ENCODE measurements at places on chromosomes 5 and 9.

- no peak for DNase-seq
Measured at GRCh38 chr5:17061973-17062470, 125.9 kb upstream of the MYO10 start.

DNA sequence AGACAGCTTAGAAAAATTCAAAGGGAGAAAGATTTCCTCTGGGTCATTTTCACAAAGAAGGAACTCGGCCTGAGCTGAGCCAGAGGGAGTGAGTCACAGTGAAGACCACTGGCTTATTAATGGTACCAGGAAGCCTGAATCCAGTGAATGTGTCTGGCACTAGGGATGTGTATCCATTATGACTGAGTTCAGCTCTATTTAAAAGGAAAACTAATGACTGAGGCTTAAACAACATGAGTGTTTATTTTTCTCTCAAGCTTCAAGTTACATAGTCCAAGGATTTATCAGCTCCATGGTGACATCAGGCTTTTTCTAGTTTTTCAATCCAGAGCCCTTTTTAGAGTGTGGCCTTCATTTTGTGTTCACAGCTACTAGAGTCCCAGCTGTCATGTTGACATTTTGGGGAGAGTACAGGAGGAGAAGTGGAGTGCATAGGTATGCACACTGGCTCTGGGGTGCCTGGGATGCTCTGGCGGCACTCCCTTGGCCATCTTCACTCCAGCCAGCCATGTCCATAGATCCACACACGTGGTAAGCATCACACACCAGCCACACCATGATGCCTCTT, 159.5 kb upstream of the ERCC6L2 start:
- no peak for DNase-seq

DNA sequence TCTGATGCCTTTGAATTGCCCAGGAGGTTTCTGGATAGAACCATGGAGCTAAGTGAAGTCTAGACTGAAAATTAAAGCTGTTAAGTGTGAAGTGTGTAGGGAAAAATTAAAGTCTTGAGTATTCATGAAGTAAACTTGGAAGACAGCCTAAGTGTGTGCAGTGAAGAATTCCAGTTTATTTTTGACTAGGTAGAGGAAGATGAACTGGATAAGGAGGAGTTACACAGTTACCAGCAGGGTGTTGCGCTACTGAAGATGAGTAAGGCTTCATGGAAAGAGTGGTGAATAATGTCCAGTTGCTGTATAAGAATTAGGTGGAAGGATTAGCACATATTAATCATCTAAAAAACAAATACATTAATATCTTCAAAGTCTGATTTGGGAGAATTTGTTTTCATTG, 5.7 kb upstream of the CHD1 start:
- DNase-seq = no peak

DNA sequence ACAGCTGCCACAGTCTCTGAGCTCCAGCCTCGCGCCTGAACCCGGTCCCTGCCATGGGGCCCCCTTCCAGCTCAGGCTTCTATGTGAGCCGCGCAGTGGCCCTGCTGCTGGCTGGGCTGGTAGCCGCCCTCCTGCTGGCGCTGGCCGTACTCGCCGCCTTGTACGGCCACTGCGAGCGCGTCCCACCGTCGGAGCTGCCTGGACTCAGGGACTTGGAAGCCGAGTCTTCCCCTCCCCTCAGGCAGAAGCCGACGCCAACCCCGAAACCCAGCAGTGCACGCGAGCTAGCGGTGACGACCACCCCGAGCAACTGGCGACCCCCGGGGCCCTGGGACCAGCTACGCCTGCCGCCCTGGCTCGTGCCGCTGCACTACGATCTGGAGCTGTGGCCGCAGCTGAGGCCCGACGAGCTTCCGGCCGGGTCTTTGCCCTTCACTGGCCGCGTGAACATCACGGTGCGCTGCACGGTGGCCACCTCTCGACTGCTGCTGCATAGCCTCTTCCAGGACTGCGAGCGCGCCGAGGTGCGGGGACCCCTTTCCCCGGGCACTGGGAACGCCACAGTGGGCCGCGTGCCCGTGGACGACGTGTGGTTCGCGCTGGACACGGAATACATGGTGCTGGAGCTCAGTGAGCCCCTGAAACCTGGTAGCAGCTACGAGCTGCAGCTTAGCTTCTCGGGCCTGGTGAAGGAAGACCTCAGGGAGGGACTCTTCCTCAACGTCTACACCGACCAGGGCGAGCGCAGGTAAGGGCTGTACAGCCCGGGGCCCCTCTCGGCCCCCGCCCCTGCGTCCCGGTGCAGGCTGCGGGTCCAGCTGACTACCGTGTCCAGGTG, 509 bp downstream of the LVRN start:
- DNase-seq = no peak

- DNase-seq = no peak
Measured at GRCh38 chr9:106890608-106891007, 27.6 kb downstream of the ZNF462 start.

GRCh38 chr5:6344593-6344989, 33.8 kb downstream of the MED10 start:
- DNase-seq = no peak

DNA sequence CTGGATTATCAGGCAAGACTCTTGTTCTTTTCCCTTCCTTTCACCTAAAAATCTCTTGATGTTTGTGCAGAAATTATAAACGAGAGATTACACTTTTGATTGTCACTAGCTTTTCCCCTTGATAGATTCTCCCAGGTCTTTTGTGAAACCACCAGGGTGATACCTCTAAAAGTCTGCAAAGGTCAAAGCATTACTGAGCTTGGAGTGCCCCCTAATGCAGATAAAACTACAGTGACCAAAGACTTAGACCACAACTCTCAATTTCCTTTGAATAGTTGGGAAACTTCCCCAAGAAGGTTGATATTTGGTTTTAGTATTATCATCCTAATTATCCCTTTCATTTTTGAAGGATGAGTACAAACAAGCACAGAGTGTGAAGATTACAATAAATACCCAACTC, 173.1 kb downstream of the CYLC2 start:
- DNase-seq = no peak

DNA sequence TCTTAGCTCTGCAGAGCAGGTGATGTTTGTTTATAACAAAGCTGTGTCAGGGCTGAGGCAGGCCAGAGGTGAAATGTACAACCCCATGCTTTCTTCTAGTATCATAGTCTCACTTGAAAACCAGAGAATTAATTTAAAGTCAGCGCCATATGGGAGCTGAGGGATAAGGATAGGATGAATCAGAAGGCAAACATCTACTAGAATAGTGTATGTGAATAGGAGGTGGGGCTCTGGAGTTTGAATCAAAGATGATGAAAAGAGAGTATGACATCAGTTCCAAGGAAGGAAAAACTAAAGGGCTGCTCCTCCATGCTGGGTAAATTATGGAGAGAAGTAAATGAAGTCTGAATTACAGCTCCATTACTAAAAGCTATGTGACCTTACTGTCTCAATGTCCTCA, 441.5 kb downstream of the RASEF start:
- DNase-seq = no peak

DNA sequence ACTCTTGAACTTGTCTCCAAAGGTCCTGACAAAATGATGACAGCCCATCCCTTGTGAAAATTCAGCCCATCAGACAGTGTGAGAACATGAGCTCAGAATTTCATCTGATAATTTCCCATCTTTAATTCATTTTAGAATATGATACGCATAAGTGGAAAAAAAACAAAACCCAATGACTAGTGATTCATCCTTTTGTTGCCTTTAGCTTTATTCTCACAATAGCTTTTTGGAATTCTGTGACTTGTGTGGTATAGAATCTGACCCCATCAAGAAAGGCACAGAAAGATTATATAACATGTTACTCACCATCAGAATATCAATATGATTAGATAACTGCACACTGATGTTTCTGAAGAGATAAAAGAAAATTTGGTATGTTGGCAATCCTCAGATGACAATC, 16.1 kb upstream of the TMED7 start:
- no peak for DNase-seq

GRCh38 chr9:71819115-71819739, 50.9 kb upstream of the CEMIP2 start:
- peak; percentile 30 for DNase-seq

DNA sequence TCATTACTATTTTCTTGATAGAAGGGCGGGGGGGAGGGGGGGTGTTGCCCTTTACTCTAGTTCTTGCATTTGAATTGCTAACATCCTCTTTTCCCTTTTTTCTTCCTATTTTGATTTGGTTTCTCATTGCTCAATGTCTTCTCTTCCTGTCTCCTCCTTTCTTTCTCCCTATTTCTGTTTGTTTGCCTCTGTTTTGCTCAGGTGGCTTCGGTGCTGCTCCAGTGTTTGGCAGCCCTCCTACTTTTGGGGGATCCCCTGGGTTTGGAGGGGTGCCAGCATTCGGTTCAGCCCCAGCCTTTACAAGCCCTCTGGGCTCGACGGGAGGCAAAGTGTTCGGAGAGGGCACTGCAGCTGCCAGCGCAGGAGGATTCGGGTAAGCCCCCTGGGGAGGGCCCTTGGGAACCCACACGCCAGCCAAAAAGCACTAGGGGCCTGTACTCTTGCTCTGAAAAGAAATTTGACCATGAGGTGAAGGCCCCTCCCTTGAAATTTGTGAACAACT, 48.3 kb downstream of the FAM78A start:
- DNase-seq = no peak

DNA sequence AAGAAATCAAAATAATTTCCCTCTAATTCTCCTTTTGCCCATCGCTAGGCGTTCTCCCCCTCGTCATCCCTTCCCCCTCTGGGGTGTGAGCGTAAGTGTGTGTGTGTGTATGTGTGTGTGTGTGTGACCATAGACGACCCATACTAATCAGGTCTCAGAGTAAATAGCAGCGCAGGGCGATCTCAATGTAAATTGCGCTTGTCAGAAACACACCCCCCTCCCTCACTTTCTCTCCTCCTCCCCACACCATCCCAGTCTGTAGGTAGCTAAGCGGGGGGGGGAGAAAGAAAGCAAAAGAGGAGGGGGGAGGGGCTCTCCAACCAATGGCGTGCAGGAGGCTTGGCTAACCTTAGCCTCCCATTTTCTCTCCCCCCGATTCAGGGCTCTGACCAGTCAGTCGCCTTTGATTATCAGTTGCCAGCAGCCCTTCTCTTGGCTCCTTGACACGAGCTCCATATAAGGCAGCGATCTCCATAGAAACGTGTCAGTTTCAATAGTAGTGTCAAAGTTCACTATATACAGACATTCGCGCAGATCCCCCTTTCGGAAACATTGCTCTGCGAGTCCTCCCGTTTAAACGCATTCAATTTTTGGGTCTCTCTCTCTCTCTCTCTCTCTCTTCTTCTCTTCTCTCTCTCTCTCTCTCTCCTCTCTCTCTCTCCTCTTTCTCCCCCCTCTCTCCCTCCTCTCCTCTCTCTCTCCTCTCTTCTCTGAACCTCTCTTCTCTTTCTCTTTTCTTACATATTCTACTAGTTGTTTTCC, at the start of gene NR2F1:
NR2F1 (plus strand) TSS at position 546 of the 762 bp plus-strand sequence. CDS start 1,802 bp downstream, outside the sequence.
- no peak for DNase-seq

DNA sequence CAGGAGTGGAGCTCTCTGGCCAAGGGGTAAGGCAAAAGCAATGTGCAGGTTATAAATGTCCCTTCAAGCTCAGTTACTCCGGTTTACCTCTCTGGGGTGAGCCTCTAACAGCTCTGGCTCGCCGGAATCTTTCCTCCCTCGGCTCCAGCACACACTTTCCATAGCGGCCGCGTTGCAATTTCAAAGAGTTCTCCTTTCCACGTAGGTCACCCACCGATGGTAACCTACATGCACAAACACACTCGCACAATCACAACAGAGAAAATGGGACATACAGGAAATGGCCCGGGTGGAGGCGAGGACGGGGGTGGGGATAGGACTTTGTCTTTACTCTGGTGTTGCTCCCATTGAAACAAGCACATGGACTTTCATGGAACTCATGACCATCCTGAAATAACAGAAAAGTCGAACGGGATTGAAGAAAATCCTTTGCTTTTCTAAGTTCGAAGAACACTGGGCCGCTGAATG, 1.2 kb downstream of the LHFPL2 start:
- peak; percentile 6 for DNase-seq

- DNase-seq = no peak
Measured at GRCh38 chr5:149333711-149334443, 11.4 kb upstream of the GRPEL2 start.

- no peak for DNase-seq
Measured at GRCh38 chr5:143592648-143593047, 189.2 kb upstream of the NR3C1 start.

GRCh38 chr5:136001466-136001981, 27.3 kb upstream of the TGFBI start:
- DNase-seq = no peak

DNA sequence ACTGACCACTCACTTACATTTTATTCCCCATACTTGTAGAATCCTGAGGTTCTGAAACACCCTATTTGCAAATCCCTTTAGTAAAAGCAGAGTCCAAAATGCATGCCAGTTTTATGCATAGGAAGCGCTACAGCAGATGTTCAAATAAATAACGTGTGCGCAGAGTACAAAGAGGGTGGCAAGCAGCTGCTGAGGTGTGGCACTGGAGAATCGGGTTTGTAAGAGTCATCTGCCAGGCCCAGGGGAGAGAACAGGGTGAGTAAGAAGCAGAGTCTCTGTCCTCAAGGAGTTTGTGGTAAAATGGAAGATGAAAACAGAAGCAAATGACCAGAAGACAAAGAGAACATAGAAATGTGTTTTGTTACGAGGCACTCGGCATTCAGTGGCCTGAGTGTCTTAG, 288.8 kb downstream of the GLIS3 start:
- no peak for DNase-seq

GRCh38 chr5:93330506-93330905, 250.5 kb downstream of the NR2F1-AS1 start:
- no peak for DNase-seq

DNA sequence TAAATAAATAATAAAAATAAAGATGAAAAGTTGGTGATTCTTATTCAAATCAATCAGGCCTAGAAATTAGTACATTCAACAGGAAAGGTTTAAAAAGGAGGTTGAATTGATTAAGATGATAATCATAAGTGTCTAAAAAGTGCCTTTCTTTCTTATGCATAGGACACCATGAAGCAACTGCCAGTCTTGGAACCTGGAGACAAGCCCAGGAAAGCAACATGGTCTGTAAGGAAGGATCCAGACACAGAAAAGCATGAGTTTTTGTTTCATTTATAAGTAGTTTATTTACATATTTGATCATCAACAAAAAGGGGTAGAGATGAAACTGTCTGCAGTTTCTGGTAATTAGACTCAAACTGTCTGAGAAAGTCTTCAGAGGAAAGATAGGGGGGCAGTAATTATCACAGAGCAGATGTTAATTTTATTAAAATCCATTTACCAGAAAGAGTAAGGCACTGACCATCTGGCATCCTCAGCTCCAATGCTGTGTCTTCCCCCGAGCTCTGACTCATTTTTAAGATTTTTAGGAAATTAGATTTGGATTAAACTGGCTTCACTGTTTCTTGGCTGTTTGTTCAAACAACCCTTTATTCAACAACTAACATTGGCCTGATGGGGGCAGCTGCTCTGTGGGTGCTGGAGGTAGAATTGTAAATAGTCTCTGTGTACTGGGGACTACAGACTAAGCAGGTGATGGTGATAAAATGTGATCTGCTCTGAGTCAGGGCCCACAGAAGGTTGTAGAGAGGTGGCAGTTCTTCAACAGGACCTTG, 2.7 kb downstream of the RABEPK start:
- no peak for DNase-seq

DNA sequence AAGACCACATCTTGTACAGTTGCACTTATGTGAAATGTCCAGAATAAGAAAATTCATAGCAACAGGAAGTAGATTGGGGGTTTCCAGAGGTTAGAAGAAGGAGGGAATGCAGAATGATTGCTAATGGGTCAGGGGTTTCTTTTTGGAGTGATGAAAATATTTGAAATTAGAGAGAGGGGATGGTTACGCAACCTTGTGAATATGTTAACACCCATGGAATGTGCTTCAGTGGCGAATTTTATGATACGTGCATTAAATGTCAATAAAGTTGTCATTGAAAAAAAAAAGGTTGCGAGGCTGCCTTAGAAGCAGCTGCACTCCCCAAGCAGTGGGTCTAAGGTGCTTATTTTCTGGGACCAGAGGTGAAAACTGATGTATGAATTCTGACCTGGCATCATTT, 64.4 kb upstream of the SUB1 start:
- DNase-seq = no peak

Data from stimulated activated naive CD4-positive, alpha-beta T cell (primary cell).